Pons (tissue), 1 donor: ENCODE measurements at places on chromosomes 2 and 18.

- DNase-seq: no peak
Observed at GRCh38 chr2:9285921-9286320, 79.3 kb downstream of the ASAP2 start.

DNA sequence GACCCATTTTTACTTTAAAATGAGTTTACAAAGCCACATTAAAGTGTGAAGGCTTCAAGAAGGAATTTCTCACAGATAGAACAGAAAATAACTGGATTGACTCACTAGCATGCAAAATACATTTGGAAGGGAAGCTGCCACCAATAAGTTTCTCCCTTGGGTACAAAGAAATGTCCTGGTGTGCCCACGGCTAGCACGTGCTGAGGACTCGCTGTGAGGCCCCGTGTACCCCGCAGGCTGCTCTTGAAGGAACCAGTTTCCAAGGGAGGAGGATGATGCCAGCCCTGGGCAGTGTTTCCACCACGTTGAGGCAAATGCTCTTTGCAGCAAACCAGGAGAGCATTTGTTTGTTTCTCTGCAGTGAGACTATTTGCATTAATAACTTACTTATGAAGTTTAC, 207.3 kb downstream of the SH3RF3 start:
- DNase-seq: no peak

- DNase-seq: no peak
Observed at GRCh38 chr2:240876035-240876474, 7.4 kb downstream of the AGXT start.

- no peak for DNase-seq
Observed at GRCh38 chr2:144947709-144948037, 427.8 kb upstream of the ZEB2 start.

DNA sequence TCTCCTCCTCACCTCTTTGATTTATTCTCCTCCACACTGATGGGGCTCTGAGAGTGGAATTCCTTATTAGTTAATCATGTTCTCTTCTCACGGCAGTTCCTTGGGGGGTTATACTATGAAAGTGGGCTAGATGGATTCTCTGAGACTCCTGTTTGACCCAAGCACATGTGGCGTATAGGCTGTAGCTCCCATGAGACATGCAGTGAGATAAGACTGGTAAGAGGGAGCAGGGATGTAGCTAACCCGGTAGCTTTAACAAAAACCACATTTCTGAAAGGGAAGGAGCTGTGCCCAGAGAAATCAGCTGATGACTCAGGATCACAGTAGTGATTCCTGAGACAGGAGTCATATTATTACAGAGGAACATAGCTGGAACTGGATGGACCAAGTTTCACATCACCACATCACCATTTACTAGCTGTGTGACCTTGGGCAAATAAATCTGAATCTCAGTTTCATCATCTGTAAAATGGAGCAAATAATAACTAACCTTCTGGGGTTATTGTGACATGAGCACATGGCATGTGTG, 82.9 kb downstream of the CRIM1 start:
- DNase-seq: no peak

- peak; percentile 84 for DNase-seq
Observed at GRCh38 chr2:65053199-65053598, 3.0 kb upstream of the CEP68 start.

DNA sequence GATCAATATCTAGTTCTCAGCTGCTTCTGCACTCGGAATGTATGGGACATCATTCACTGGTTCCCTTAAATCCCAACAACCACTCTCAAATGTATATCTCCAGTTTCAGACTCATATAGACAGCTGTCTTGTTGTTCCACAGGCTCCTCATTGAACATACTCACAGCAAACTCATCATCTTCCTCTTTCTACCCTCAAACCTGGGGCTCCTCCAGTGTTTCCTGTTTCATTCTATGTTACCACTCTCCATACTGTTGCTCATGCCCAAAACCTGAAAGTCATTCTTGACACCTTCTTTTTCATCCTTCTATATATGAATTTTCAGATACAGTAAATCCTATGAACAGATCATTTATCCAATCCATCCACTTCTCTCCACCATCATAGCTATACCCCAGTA, 18.7 kb upstream of the REL start:
- DNase-seq: no peak

DNA sequence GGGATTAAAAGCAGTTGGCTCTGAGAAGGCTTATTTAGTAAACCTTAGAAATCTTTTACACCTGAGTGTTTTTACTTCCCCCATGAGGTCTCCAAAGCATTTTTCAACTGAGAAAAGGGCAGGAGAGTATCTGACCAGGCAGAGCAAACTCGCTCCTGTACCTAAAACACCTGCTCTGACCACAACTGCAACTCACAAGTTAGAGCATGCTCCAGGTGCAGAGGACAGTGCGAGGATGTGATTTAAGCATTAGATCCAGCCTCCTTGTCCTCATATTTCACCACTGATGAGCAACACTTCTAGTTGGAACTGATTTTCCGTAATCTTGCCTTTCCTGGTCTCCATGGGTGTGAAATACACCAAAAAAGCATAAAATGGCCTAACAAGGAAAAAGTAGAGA, 34.5 kb upstream of the TBC1D8 start:
- no peak for DNase-seq

GRCh38 chr2:6791682-6792081, 74.0 kb downstream of the CMPK2 start:
- DNase-seq: no peak

DNA sequence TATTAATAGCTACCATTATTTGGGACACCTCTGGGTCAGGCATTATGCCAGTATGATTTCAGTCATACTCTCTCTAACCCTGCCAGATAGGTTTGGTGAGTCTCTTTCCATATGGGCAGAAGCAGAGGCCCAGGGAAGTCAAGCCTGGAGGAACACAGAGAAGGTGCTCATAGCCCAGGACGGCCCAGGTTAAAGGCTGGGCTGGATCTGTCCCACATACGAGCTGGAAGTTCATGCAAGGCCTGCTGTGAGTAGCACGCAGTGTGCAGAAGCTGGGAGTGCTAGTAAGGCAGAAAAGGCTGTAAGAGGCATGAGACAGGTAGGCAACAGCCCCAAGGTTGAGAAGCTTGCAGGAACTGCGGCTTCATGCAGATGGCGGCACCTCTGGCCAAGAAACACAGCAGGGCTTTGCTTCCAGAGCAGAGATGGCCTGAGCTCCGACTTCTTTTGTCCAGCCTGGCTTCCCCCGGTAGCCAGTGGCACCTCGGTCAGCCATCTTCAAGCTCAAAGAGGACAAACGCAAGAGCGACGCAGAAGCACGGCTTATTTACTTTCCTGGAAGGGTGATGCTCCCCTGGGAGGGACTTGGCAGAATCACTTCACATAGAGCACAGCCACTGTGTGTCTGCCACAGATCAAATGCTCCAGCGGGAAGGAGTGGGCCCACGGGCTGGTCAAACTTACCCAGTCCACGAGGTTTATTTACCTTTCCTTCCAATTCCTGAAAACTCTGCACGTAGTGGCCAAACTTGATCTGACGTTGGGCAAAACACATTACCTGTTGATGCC, 58.5 kb upstream of the MAP4K4 start:
- no peak for DNase-seq

- DNase-seq: no peak
Observed at GRCh38 chr2:85584354-85584856, at the start of gene VAMP5. TSS of gene VAMP5 (plus strand) at chr2:85584431. CDS start at chr2:85584491, 60 bp downstream.

GRCh38 chr2:159545085-159545484, 71.3 kb downstream of the BAZ2B start:
- no peak for DNase-seq

DNA sequence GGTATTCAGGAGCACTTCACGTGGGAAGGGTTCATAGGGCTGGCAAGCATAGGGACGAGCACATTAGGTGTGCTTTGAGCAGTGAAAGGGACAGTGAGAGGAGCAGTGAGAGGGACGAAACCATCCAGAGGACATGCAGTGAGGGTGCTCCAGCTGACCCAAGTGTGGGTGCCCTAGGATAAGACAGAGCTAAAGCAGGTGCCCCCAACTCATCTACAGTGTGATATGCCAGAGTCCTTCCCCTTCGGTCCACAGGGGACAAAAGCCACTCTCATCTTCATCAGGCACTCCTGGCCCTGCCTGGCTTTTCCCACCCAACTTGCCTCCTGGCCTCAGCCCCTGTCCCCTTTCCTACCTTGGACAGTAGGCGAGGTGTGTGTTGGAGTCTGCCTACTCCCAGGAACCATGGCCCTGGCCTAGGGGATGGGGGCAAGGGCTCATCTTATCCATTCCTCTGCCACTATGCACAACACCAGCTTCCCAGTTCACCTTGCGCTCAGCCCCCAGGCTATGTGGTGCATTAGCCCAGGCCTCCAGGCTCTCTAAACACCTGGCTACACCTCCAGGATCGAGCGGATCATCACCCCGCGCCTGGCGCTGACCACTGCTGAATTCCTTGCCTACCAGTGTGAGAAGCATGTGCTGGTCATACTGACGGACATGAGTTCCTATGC, 16.1 kb upstream of the ANKRD53 start:
- no peak for DNase-seq

GRCh38 chr2:200356321-200356720, 49.8 kb downstream of the SPATS2L start:
- DNase-seq: no peak

GRCh38 chr2:24984912-24985311, 13.2 kb upstream of the DNAJC27 start:
- DNase-seq: peak; percentile 82

DNA sequence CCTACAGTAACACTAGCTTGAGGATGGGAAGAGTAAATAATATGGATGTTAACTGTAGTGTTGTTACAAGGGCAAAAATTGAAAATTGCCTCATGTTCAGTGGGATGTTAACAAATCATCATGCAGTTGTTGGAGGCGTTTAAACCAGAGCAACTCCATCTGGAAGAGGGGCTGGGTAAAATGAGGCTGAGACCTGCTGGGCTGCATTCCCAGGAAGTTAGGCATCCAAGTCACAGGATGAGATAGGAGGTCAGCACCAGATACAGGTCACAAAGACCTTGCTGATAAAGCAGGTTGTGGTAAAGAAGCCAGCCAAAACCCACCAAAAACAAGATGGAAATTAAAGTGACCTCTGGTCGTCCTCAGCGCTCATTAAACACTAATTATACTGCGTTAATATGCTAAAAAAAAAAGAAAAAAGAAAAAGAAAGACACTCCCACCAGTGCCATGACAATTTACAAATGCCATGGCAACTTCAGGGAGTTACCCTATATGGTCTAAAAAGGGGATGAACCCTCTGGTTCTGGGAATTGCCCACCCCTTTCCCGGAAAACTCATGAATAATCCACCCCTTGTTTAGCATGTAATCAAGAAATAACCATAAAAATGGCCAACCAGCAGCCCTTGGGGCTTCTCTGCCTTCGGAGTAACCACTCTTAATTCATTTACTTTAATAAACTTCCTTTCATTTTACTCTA, 101.4 kb downstream of the MYO5B start:
- no peak for DNase-seq

- DNase-seq: no peak
Observed at GRCh38 chr2:136006658-136007057, 21.2 kb upstream of the DARS1 start.

- DNase-seq: no peak
Observed at GRCh38 chr2:196427986-196428634, 211.4 kb upstream of the CCDC150 start.

GRCh38 chr2:222196159-222196558, 102.6 kb downstream of the PAX3 start:
- DNase-seq: no peak

GRCh38 chr18:1048032-1048431, 143.4 kb downstream of the ADCYAP1 start:
- no peak for DNase-seq

- DNase-seq: no peak
Observed at GRCh38 chr2:197705912-197706838, 1.0 kb downstream of the MARS2 start.

DNA sequence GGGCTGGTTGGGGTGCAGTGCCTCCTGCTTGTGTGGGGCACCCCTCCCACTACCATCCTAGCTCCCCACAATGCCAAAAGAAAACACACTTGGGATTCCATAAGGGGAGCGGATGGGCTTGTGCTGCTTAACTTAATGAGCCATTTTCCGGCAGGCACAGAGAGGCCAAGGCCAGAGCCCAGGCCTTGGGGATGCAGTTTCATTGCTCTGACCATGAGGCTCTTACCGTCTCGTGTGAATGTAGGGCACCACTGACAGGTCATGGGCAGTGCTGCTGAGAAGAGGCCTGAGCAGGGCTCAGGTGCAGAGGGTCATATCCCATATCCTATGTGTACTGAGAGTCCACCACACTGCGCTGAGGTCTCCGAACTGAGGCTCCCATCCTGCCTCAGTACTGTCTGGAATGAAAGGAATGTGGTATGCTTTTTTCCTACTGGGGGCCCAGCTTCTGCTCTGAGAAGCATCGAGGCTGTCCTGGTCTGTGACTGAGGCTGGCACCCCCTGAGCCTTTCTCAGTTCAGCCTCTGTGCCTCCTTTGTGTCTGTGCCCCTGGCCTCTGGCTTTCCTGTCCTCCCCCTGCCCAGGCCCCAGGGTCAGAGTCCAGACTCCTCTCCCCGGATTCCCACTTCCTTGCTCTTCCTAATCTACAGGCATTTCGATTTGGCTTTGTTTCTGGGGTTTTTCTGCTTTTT, 45.2 kb upstream of the MAPRE3 start:
- no peak for DNase-seq

DNA sequence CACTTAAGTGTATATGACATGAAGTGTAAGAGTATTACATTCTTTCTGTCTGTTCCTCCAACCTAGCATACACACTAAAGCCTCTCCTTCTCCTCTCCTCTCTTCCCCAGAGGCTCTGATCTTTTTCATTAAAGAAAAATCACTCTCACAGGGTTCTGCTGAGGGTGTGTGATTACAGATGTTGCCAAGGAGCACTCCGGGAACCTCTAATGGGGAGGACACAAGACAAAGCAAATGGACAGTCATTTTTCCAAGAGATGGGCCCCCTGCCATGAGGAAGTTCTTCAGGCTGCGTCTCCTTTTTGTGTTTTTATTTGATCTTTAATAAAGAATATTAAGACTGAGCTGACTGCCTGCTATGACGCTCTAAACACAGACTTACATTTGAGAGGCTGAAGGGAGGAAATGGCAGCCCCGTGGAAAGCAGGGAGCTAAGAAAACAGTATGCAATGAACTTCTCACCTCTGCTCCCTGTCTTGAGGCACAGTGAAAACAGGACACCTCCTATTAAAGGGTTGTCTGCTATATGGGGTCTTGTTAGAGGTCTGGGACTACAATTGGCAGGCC, 578.1 kb downstream of the PIK3C3 start:
- no peak for DNase-seq
